ENCODE measurements at places on chromosomes 3 and 15. TPM values are rescaled to one million over a fixed set of nuclear protein-coding genes. Genes with fewer than 3 reads are reported as not detected.

DNA sequence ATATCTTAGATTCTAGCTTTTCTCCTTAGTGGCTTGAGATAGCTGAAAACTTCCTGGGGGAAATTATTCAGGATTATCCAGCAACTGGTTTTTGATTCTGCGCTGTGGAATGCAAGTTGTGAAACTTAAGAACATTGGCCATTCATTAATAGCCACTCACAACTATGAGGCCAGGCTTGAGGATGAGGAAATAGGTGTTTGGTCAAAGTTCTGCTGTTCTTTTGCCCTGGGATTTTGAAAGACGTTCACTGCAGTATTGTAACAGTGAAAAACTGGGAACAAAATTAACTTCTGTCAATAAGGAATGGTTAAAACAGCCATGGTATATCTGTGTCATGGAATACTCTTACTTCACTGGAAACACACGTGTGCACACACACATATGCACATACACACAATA is 44.1 kb downstream of the CTXND1 start:
- no peak for DNase-seq

GRCh38 chr3:187924651-187925050 is 179.4 kb upstream of the BCL6 start:
- no peak for DNase-seq

DNA sequence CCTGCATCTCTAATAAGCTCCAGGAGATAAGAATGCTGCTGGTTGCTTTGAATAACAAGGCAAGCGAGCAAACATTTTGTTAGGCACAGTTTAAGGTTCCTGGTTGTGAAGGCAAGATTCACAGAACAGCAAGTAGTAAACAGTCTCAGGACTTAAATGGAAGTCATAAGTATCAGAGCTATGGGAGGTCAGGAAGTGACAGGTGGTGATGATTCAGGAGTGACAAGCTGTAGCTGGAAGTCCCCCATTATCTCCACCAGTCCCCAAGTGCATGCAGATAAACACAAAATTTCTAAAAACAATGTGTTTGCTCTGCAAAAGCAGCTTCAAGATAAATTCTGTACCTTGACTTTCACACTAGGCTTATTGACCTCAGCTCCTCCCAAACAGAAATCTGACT is 3.3 kb downstream of the FETUB start:
- no peak for DNase-seq

DNA sequence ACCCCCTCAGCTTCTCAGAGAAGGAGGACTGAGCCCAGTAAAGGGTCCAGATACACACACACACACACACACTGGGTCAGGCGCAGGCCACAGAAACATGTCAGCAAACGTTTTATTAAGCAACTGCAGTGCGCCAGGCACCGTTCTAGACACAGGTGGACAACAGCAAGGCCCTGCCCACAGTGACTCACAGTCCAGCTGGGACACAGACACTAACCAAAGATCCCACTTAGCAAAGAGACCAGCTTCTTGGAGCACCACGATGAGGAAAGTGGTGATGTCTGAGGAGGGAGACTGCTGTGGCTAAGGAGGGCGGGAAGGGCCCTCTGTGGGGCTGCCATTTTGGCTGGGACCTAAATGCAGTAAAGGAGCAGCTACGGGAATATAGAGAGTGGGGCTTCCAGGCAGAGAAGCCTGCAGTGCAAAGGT is 2.8 kb upstream of the VILL start:
- no peak for DNase-seq

The ARPP21 gene
- polyA plus RNA-seq, result not detected

GRCh38 chr3:47380601-47381316 is at the start of gene PTPN23:
PTPN23 (plus strand) TSS chr3:47381021; CDS start chr3:47381097, 76 bp downstream.
- DNase-seq, result peak; percentile 93

GRCh38 chr3:152149832-152150231 is 118.9 kb upstream of the MBNL1 start:
- DNase-seq, result no peak
